Psoas muscle (tissue), 8 donors: ENCODE measurements at places on chromosomes 2 and 18. TPM values are rescaled to one million over a fixed set of nuclear protein-coding genes. Genes with fewer than 3 reads are reported as not detected.

DNA sequence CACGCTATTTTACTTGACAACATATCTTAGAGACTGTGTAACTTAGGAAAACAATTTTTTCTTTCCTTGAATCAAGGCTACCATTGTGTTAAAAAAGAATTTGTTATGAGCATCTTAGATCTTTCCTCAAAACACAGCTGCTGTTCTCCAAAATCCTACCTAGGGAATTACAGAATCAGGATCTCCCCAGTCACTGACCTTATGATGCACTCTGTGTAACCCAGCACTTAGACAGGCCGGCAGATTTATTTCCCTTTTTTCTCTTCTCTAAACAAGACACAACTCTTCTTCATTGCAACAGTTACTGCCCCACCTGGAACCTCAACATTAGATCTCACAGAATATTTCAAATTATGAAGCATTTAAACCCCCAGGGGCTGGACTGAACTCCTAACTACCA is 13.5 kb upstream of the C2orf15 start:
- DNase-seq, result no peak

DNA sequence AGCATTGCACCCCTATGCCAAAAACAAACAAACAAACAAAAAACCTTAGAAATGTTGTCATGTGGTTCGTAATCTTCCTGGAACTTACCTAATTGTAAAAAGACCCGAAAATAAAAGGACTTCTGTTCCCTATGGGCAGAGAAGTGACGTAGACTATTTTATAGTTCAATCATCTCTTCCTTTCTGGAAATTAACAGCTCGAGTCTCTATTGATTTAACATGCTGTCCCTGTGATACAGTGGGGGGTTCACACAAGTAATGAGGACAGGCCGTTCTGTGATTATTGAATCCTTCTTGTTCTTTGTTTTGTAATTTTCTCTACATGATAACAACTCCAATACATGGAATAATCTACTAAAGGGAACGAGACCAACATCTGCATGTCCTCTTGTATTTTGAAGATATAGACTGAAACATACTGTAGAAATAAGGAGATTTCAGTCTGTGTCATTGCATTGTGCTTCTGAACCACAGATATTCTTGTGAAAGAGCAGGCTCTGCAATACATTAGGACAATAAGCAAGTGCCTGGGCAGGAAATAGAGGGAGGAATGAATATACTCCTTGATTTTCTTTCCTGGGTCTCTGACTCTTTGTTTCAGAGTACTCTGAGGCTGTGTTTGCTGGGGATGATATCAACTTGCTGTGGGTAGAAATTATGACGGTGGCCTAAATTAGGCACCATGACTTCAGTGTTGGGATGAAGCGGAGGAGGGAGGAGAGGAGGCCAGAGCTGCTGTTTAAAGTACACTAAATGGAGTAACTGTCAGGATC is 65.7 kb upstream of the PPM1B start:
- no peak for DNase-seq

- DNase-seq, result no peak
Observed at GRCh38 chr2:197620133-197620532, 55.3 kb downstream of the RFTN2 start.

GRCh38 chr2:169203952-169204351 is 134.6 kb downstream of the DHRS9 start:
- no peak for DNase-seq

- DNase-seq, result no peak
Observed at GRCh38 chr18:38329145-38329544, 763.5 kb upstream of the CELF4 start.

GRCh38 chr18:74870950-74871349 is 273.3 kb downstream of the ZNF407 start:
- DNase-seq, result no peak

The AMER3 gene
- total RNA-seq, result not detected

GRCh38 chr2:106332054-106332453 is 136.2 kb downstream of the RGPD3 start:
- DNase-seq, result no peak

The TYW5 gene
- total RNA-seq, result 3.1 TPM
